NCI-H524 treated with DMSO at 0.1 percent for 48 hours (cell line): ENCODE measurements at places on chromosomes 11 and 22.

DNA sequence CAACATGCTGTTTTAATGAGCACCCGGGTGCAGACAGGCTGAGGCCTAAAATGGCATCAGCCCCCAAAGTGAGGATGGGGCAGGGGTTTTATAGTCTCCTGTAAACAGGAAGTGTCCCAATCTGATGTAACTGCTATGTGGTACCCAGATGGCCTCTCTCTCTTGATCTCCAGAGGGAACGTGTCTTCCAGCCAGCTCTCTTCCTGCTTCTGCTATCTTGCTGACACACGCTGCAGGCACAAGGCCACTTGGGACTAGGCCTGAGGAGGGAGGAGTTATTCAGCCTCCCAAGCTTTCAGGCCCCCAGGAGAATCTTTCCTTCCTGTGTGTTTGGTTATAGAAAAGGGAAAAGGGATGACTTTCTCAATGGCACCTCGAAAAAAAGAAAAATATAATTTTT is 11.4 kb upstream of the VSTM5 start:
- no peak for DNase-seq

GRCh38 chr11:128938156-128938885 is 4.3 kb downstream of the TP53AIP1 start:
- DNase-seq, result no peak

- no peak for DNase-seq
These were observed 95.7 kb upstream of the UBASH3B start for GRCh38 chr11:122559734-122560382.

GRCh38 chr11:69035946-69036340 is 12.8 kb upstream of the TPCN2 start:
- DNase-seq, result no peak

GRCh38 chr22:44396727-44397722 is 84.3 kb upstream of the SHISAL1 start:
- DNase-seq, result no peak

DNA sequence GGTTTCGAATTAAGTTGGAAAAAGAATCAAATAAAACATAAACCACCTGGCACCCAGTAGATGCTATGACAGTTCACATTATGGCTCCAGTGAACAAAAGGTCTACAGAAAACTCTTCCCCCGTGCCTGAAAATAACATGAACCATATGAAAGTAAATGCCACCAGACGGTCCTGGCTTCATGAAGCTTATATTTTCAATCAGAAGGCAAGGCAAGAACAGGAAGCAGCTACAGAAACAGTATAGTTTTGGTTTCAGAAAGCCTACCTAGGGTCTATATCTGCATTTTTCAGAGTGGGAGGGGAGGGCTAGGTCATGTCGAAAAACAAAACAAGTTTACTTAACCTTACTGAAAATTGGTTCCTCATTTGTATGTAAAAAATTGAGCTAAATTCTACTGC is 9.8 kb downstream of the RAB30 start:
- DNase-seq, result no peak

DNA sequence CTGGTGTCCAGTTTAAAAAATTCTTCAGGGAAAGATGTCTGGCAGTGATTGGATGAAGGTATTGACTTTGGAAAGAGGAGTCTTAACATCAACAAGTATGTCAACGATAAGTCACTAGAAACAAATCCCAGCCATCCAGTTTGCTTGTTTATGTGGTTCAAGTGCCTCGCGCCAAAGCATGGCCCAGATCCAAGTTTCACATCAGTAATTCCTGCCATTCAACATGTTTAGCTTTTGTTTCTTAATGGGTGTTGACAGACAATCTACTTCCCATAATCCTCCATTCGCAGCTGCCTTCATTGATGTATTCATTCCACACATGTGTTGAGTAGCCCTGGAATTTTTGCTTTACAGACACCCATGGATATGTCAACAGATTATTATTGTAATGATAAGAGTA is 77.8 kb downstream of the UBASH3B start:
- no peak for DNase-seq
